ENCODE measurements at places on chromosomes 1 and 21.

- no peak for DNase-seq
Measured at GRCh38 chr1:4916610-4917009, 262.2 kb downstream of the AJAP1 start.

GRCh38 chr1:8723010-8723409 lies 94.4 kb downstream of the RERE start:
- DNase-seq = no peak

DNA sequence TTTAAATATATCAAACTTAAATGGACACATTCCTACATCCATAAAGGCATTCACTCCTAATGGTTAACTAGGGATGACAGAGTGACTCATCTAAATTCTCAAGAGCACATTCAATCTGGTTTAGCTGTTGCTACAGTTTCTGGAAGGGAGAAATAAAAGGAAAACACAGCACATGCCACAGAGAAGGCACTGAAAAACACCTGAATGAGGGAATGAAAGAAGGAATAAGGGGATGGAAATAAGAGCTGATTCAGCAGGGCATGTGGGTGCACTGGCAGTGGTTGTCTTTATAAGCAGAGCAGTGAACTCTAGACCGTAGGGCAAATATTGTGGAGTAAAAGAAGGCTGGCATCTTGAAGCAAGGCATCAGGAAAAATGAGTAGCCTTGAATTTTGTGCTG lies 79.3 kb downstream of the LHX4 start:
- no peak for DNase-seq

- DNase-seq = no peak
Measured at GRCh38 chr1:23185381-23185780, 16.7 kb upstream of the LUZP1 start.

DNA sequence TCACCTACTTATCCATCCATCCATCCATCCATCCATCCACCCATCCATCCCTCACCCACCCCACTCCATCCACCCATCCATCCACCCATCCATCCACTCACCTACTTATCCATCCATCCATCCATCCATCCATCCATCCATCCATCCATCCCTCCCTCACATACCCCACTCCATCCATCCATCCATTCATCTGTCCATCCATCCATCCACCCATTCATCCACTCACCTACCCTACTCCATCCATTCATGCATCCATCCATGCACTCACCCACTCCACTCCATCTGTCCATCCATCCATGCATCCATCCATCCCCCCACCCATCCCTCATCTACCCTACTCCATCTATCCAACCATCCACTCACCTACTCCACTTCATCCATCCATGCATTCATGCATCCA lies 34.5 kb downstream of the DHRS3 start:
- DNase-seq = no peak

DNA sequence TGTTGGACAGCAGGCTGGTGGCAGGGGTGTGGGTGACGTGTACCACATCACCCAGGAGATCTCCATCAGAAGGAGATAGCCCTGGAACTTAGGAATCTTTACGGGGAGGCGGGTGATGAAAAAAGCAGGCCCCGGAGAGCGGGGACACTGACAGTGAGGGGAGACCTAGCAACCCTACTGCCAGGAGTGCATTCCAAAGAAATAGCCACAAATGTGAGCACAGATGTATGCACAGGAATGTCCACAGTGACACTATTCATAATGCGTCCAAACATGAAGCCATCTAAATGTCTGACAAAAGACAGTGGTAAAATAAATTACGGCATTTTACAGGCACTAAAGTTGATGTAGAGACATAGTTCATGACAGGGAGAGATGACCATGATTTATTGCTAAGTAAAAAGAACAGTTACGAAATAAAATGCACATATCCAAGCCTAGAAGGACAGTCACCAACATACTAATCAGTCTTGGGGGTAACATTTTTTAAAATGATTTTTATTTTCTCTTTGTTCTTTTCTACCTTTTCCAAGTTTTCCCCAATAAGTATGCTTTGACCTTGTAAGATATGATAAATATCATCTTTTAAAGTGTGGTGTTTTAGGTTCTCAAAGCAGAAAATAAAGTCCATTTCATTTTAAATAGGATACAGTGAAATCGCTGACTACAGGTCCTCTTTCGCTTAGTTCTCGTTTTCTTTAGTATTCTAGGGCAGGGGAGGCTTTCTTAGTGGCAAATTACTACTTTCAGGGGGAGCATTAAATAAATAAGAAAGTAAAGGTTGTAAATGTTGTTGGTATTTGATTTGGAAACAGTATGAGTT lies 21.3 kb downstream of the CD247 start:
- DNase-seq = no peak

GRCh38 chr1:232335741-232336293 lies 294.1 kb downstream of the SIPA1L2 start:
- peak; percentile 41 for DNase-seq

DNA sequence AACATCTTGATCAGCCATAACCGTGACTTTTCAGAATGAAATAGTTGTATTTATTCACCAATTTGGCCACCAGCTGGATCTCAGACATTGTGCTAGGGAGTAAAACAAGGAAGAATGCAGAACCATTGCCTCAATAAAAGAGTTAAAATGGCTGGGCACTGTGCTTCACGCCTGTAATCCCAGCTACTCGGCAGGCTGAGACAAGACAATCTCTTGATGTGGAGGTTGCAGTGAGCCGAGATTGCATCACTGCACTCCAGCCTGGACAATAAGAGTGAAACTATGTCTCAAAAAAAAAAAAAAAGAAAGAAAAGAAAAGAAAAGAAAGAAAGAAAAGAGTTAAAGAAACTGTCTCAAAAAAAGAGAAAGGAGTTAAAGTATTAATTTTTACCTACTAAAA lies 199.5 kb downstream of the TPR start:
- DNase-seq = no peak

- peak; percentile 56 for DNase-seq
Measured at GRCh38 chr1:231040019-231040799, at the start of gene FAM89A. TSS of gene FAM89A (minus strand) at chr1:231040254. CDS start at chr1:231040211, 43 bp downstream.

DNA sequence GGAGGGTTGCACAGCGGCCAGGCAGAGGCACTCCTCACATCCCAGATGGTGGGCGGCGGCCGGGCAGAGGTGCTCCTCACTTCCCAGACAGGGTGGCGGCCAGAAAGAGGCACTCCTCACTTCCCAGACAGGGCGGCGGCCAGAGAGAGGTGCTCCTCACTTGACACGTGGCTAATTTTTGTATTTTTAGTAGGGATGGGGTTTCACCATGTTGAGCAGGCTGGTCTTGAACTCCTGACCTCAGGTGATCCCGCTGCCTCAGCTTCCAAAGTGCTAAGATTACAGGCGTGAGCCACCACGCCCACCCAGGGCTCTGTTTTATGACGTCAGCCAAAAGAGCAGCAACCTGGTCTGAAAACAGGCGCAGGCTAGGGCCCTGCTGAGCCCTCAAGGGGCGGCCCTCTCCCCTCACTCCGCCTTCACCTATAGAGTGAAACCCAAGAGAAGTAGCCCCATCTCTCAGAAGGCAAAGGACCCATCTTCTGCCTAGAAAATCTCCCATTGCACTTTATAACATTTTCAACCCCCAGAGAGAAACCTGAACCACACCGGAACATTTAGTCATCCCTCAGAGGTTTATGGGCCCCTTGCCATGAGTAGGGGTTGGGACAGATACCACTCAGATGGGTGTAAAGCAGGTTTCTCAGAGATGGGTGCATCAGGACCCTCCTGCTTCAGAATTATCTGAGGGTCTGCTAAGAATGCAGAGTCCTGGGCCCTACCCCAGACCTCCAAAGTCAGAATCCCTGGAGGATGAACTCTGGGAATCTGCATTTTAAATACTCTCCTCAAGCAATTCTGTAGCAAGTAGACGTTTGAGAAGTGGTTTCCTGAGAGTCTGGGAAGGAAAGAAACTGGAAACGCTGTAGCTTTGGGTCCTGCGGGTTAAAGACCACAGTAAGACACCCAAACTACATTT lies 40.8 kb downstream of the CDK18 start:
- no peak for DNase-seq

DNA sequence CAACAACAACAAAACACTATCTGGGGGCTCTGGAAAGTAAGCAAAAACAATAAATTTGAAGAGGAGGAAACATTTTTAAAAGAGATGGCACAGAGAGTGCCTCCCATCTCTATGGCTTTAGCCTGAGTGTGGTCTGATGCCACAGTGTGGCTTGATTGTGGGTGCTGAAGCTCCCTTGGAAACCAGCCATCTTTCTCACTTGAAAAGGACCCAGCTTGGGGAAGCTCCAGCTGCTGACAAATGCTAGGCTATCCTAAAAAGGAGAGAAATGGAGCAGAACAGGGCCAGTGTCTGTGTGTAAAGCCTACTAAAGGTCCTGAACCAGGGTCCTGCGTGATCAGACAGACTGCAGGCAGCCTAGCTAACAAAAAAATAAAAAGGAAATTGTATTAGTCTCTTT lies 642.0 kb upstream of the PTBP2 start:
- DNase-seq = no peak

DNA sequence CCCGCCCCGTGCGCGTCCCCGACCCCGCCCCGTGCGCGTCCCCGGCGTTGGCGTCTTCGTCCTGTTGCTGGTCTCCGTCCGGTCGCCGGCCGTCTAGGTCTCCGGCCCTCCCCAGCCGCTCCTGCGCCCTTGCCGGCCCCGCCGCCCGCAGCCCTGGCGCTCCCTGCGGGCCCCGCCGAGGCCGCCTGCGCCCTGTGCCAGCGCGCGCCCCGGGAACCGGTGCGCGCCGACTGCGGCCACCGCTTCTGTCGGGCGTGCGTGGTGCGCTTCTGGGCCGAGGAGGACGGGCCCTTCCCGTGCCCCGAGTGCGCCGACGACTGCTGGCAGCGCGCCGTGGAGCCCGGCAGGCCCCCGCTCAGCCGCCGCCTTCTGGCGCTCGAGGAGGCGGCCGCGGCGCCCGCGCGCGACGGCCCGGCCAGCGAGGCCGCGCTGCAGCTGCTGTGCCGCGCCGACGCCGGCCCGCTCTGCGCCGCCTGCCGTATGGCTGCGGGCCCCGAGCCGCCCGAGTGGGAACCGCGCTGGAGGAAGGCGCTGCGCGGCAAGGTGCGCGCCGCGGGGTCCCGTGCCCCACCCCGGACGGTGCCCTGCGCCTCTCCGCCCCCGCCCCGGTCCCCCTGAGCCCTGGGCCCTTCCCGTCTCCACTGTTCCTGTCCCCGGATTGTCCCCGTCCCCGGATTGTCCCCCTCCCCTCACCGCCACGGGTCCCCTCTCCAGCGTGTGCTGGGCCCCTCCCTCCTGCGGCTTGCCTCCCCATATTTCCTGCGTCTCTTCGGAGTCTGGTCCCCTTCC lies at the start of gene RNF187:
Gene RNF187 (plus strand): TSS at position 47 of the 789 bp plus-strand sequence.
- peak; percentile 48 for DNase-seq

GRCh38 chr21:17796037-17796403 lies 23.1 kb downstream of the C21orf91 start:
- no peak for DNase-seq

DNA sequence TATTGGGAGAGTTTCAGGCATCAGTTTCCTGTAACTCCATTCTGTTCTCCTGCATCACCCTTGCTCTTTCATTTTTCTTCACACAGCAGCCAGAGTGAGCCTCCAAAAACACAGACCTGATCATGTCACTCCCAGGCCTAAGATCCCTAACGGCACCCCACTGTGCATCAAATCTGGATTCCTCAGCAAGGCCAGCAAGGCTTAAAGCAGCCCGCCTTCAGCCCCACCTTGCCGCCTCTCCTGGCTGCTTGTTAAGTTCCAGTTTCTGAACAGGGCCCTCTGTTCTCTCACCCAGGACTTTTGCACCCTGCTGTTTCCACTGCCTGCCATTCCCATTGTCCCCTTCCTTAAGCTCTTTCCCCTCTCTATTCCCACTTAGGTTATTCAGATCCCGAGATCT lies 29.3 kb downstream of the C1orf116 start:
- DNase-seq = no peak

- no peak for DNase-seq
Measured at GRCh38 chr1:245409341-245410195, 254.8 kb downstream of the KIF26B start.

DNA sequence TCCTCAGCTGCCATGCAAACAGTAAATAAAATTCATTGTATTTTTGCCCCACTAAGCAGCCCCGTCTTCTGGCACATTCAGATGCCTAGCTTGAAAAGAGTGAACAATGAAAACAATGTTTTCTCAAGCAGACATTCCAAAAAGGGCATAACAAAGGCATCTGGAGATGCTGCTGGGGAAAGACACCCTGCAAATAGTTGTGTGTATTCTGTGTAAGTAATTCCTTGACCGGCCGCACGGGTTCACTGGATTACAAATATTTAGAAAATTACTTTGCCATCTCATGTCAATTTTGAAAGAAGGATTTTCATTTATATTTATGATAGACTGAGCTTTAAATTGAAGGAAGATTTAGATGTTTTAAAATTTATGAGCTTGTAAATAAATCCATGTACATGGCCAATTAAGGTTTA lies 142.2 kb downstream of the SLC45A1 start:
- DNase-seq = no peak

DNA sequence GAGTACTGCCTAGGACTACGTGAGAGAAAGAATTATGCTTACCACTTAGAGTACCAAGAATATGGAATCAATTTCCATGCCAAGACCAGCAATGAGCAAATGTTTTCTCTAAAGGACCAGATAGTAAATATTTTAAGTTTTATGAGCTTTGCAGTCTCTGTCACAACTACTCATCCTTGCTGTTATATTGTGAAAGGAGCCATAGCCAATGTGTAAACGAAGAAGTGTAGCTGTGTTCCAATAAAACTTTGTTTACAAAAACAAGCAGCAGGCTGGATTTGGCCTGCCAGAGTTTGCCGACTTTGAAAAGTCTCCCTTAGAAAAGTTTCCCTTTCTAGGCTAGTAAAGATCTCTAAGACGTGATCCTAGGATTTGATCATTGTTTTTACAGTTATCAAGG lies 128.8 kb downstream of the PDE4B start:
- no peak for DNase-seq

- DNase-seq = no peak
Measured at GRCh38 chr1:110130113-110130591, 17.9 kb downstream of the UBL4B start.

DNA sequence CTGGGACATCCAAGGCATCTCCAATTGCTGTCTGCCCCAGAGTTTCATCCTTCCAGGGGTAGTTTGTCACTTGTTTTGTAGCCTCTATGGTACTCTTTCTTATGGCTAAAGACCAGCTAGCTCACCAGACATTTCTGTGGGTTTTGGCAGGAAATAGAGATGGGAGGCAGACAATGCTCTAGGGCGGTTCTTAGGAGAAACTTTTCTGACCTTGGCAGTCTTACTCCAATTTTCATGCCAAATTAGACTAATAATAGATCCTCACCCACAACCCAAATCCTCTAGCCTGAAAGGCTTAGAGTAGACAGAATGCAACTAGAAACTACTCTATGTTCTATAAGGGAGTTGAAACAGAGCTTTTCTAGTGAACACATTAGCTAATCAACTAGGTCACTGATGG lies 69.8 kb downstream of the LRIG2 start:
- DNase-seq = no peak

DNA sequence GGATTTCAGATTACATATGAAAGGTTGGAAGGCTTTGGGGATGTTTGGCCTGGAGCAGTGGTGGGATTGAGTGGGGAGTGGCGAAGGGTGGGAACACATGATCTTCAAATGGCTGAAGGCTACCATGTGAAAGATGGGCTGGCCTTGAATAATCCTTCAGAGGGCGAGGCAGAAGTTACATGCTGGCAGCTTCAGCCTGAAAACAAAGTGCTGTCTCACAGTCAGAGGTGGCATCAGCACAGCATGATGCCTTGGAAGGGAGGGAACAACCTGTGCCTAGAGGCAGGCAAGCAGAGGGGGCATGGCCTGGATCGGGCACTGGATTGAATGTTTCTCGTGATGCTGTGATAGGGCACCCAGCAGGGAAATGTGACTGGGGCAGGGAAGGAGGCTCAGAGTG lies 130.8 kb downstream of the BEND5 start:
- DNase-seq = no peak
